ENCODE measurements at places on chromosomes 3 and 15.

- no peak for DNase-seq
Observed at GRCh38 chr3:138642927-138643253, 34.3 kb downstream of the FAIM start.

- no peak for DNase-seq
Observed at GRCh38 chr3:11001020-11001657, 8.6 kb downstream of the SLC6A1 start.

GRCh38 chr15:32802286-32802936, 84.6 kb downstream of the GREM1 start:
- no peak for DNase-seq

- no peak for DNase-seq
Observed at GRCh38 chr3:36792342-36792741, 28.0 kb upstream of the DCLK3 start.

DNA sequence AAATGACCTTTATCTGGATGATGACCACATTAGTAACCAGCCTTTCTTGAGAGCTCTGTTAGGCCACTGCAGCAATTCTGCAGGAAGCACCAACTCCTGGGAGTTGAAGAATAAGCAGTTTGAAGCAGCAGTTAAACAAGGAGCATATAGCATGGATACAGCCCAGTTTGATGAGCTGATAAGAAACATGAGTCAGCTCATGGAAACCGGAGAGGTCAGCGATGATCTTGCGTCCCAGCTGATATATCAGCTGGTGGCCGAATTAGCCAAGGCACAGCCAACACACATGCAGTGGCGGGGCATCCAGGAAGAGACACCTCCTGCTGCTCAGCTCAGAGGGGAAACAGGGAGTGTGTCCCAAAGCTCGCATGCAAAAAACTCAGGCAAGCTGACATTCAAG, 252.8 kb upstream of the GOLGA6L4 start:
- no peak for DNase-seq

- DNase-seq, result no peak
Observed at GRCh38 chr15:90261811-90262210, 3.7 kb upstream of the NGRN start.

DNA sequence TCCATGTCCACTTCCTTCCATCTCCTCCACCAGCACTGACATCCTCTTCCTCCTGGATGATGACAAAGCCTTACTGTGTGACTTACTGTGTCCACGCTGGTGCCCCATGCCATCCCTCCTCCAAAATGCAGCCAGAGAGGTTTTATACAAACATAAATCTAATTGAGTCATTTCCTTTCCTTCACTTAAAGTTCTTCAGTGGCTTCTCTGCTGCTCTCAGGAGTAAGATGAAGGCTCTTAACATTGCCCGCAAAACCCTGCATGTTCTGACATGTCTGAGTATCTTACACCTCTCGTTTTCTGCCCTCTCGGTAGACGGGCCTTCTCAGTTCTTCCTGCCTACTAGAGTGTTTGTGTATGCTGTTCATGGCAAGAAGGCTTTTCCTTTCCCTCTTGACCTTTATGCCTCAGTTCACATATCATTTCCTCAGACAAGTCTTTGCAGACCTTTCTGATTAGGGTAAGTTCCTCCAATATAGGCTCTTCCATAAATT, 175.5 kb downstream of the CFAP20DC start:
- no peak for DNase-seq

DNA sequence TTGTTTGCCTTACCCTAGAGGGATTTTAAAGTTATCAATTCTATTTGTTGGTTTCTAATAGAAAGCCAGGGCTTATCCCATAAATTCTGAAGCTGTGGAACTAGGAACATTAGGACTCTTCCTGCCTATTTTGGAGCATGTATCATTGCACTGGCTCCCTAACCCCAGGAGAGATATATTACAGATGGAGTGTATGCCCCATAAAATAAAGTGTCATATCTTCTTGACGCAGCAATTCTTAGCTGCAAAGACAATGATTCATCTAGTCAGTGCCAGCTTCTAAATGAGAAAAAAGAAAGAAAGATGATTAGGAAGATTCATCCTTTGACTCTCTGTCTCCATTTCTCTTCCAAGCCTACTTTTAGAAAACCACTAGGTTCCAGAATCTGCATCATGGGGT, 74.8 kb upstream of the MAGI1 start:
- DNase-seq, result no peak

- DNase-seq, result no peak
Observed at GRCh38 chr3:168512802-168513201, 417.1 kb upstream of the GOLIM4 start.

DNA sequence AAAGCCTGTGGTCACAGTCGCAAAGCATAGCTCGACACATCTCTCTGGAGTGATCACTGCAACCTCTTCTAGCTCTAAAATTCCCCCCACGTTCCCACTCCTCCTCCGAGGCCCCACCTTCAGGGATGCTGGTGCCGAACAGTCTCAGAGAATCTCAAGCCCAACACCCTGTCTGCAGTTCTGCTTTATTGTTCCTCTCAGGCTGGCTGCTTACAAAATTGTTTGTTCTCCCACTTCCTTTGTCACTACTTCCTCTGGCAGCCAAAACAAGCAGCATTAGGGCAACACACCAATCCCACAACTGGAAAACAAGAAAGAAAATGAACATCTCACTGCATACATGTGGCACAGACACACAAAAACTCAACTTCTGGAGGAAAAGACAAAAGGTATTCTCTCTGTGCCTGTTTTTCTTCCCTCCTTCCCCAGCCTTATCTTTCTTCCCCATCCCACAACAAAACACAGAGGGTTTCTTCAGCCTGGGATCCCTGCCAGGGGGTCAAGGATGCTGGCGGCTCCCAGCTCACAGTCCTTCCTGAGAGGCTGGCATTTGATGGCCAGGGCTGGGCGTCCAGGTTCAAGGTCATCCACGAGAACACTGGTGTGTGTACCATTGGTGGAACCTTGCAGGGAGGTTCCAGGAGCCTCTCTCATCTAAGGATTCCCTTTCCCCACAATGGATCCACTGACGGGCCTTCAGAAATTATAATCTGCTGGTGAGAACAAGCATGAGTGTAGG, 108.4 kb downstream of the TMCO5A start:
- DNase-seq, result no peak

DNA sequence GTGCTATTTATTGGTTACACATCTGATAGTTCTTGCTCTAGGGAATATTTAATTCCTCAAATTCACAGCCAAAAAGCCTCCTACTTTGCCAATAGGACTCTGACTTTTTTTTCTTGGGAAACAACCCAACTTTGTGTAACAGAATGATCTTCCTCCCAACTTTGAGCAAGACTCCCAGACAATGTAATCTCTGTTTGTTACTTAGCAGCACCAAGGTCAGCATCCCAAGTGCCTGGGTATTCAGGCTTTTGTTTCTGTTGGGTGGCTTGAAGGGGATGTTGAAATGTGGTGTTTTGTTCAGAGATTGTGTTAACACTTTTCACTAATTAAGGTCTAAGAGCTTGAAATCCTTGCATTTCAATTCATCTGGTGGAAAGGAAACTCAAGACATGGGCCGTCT, 115.8 kb downstream of the ADAMTS9 start:
- DNase-seq, result no peak

GRCh38 chr3:162865466-162865865, 1368.9 kb downstream of the OTOL1 start:
- DNase-seq, result no peak

- no peak for DNase-seq
Observed at GRCh38 chr3:53534676-53535400, 40.4 kb downstream of the CACNA1D start.

DNA sequence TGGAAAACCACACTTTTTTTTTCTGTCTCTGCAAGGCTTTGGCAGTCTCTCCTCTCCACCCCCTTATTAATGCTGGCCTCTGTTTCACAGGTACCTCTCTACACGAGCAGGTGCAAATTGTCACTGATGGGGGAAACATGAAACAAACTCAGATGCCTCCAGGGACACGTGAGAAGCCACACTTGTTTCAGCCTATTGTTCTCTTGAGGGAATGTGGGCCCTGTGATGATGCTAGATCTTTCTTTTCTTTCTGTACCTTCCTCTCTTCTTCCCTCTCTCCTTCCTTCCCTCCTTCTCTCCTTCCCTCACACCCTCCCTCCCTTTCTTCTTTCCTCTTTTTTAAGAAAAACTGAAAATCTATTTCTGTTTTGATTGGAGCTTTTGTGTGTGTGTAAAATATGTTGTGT, 5.7 kb upstream of the BLM start:
- no peak for DNase-seq

DNA sequence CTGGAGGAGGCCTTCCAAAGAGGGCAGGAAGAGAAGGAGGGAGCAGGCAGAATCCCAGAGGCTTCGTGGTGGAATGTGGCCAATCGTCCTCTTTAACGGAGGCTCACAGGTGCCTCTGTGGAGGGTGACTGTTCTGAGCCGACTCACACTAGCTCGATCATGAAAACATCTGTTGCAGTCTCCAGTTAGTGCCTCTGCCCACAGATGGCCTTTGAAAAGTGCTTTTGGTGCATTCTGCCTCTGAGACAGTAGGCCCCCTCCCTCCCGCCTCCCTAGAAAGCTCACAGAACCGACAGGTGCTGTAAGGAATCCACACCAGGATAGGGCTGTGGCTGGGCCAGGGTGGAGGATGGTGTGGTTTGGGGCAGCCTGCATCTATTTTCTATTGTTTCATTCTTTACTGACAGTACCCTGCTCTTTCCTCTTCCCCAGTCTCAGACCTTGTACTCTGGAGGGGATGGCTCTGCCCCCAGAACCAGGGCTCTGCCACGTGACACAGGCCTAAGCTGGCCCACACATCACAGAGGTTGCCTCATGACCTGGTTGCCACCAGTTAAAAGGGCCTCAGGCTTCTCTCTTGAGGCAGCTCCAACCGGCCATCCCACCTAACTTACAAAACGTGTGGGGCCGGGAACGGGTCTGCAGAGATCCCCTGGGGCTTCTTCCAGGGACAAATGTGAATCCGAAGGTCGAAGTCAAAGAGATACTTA, 27.2 kb upstream of the PIGZ start:
- DNase-seq, result no peak

GRCh38 chr3:176574786-176575185, 622.5 kb downstream of the TBL1XR1 start:
- no peak for DNase-seq

- no peak for DNase-seq
Observed at GRCh38 chr3:189995129-189995528, 125.6 kb downstream of the P3H2 start.

GRCh38 chr3:148938936-148939335, 52.4 kb upstream of the GYG1 start:
- no peak for DNase-seq

DNA sequence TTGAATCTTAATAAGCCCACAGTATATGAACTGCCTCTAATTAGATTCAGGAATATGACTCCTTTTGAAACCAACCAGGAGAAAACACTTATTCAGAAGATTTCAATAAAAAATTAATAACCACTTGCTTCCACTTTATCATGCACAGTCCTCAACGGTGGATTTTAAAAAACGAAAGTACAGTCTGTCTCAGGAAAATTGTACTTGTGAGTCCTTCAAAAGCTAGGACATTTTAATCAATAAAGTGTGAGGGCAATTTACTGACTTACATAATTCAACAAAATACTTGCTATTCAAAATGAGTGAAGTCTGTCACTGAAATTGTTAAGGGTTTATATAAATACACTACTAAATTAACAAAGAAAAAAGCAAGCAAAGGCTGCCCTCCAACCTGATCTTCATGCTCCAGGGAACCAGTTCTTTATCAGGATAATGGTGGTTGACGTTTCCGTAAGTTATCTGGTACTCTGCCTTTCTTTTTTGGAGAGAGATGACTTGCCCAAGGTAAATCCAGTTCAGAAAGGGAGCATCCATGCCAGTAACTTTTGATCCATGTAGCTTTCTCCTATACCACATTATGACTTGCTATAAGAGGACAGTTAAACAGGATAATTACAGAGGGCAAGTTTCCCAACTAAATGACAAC, 17.0 kb downstream of the SUCLG2 start:
- no peak for DNase-seq

DNA sequence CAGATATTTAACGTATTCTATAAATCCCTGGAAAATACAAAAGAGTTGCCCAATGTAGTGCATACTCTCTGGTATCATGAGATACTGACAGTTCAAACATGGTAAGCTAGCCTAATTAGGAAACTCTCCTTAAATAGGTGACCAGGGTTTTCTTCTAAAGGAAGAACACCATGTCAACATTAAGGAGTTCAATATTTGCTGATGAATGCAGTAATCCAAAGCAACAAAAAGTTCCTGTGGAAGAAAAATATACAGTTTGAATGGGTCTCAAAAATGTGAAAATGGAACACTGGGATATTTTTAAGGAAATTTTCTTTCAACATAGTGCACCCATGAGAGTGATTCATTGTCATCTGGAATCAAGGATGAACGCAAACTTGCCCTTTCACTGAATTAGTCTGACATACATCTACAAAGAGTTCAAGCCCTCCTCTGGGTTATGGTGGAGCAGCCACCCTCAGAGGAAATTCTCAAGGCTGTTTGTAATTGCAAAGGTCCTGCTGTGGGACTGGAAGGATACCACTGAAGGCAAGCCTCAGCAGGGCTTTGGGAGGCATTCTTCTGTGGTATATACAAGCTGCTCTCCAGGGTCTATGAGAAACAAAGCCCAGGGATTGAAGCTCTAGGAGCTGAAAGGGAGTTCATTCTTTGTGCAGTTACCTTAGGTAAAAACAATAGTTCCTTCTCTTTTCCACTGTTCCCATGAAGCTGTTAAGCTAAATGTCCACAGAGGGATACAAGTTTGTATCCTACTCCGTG, 700.3 kb downstream of the TUSC7 start:
- no peak for DNase-seq

GRCh38 chr3:172447611-172448579, at the start of gene GHSR:
Gene GHSR (minus strand): TSS chr3:172448456. CDS start chr3:172448413, 43 bp downstream.
- DNase-seq, result no peak

- DNase-seq, result no peak
Observed at GRCh38 chr3:14803101-14803980, 15.4 kb upstream of the FGD5 start.

DNA sequence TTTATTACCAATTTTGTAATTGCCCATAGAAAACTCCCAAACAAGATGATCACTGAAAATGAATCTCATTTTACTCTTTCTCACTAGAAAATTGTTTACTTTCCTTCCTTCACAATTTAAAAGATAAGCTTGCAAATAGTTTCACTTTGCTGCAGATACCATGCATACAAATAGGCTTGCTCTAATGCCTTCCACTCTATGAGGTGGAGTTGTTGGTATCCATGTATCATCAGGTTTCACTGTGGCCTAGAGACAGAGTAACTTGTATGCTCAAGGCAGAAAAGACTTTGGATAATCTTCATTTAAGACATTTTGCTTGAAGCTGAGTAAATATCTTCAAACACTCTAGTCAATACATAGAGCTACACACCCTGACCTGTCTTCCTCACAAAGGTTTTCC, 60.8 kb downstream of the RYK start:
- no peak for DNase-seq

GRCh38 chr15:58017869-58018268, 47.6 kb downstream of the ALDH1A2 start:
- no peak for DNase-seq

- no peak for DNase-seq
Observed at GRCh38 chr3:100254168-100254777, 6.5 kb upstream of the TBC1D23 start.

DNA sequence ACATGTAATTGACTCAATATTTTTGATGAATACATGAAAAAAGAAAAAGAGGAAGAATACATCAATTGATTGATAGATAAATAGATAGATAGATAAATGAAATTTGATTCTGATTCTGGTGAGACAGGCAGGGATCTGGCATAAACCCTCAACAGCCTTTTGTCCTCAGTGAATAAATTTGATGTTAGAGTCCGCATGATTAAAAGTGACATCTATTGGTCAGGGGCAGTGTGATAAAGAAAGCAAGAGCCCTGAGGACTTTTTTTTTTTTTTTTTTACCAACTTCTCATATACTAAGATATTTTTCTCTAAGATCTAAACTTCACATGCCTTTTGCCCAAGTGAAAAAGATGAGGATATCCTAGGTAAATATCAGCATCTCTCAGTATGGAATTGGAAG, 216.4 kb downstream of the LRRC3B start:
- DNase-seq, result no peak
